CD4-positive, alpha-beta T cell treated with Interleukin-17A for 1 hour (primary cell): ENCODE measurements at places on chromosomes 3 and 15.
A peak's percentile ranks its signal among the peaks of the same experiment; 100 is the strongest.

DNA sequence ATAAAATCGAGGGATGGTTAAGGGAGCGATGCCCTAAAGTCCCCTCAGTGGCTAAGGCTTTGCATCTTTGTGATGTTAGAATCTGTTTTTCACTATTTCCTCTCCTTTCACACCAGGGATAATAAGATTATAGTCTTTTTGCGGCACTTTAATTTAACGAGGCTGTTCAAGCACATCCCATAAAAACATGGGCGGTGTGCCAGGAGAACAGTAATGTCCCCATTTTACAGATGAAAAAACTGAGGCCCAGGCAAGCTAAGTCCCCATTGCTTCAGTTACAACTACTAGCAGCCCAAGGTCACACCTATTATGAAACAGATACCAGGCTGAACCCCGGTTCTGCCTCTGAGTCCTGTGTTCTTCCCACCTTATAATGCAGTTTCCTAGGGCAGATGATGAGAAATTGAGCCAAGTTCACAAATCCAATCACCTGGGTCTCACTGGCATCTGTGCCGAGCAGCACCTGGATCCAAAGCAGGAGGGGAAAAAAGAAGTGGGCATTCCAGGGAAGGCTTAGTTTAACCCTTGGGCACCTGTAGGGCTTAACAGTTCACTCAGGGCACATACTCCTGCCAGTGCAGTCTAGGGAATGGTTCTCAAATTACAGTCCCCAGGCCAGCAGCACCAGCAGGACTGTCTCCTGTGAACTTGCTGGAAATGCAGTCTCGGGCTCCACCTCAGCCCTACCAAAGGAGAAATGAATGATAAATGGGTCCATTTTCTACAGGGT lies 169.3 kb downstream of the RAB11A start:
- DNase-seq: no peak

GRCh38 chr3:46882377-46883053 lies 5.0 kb downstream of the PTH1R start:
- DNase-seq: no peak

GRCh38 chr3:73602170-73602569 lies 22.6 kb downstream of the PDZRN3 start:
- DNase-seq: no peak

GRCh38 chr15:27864086-27864485 lies 235.0 kb downstream of the OCA2 start:
- DNase-seq: no peak

DNA sequence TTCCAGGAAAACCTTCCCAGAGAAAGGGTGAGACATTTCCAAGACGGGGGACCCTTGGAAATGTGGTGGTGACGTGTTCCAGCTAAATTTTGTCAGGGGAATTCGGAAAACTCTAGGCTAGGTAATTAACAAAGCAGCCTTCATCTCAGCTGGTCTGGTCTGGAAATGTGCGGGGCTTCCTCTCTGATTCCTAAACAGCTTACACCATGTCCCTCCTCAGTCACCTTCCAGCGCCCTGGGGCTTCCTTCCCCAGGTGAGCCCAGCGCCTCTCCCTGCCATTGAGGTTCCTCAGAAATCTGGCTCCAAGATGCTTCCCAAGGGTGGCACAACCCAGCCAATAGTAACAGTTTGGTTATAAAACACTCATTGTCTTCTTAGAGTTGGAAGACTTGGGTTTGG lies 571 bp downstream of the ACAD9 start:
- DNase-seq: no peak

DNA sequence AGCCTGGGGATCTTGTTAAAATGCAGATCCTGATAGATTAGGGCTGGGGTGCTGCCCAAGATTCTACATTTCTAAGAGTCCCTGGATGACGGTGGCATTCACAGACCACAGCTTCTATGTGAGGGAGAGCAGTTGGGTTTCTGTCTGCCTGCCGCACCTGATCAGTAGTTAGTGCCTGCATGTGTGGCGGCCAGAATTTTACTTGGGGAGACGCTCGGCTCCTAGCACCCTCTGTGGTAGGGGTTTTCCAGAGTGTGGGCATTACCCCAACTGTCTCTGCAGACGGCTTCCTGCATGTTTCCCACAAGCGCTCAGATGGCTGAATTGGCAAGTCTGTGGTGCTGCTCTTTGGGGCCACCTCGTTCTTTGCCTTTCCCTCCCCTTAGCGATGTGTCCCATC lies 8.3 kb downstream of the GHRL start:
- DNase-seq: peak; percentile 77

- DNase-seq: no peak
Measured at GRCh38 chr15:39397883-39398282, 183.0 kb upstream of the THBS1 start.

- no peak for DNase-seq
Measured at GRCh38 chr3:87121856-87122255, 105.3 kb upstream of the CHMP2B start.

DNA sequence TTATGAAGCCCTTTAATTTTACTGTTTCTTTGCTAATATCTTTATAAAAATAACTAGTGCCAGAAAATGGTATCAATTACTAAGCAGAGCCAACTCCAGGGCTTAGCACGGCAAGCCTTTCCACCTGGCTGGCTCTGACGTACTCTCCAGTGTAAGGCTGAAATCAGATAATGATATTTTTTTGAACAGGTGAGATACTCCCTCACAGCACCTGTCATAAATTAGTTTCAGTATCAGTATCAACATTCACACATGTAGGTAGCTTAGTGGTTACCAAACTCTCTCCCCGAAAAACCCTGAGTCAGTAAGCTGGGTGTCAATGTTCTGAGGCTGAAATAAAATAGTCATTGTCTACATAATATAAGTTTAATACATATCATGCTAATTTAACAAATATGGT lies 710.1 kb downstream of the SQOR start:
- DNase-seq: no peak
